HTR-8/SVneo (cell line): ENCODE measurements at places on chromosomes 12 and 14.

GRCh38 chr14:92679246-92679645, 69.2 kb downstream of the LGMN start:
- no peak for DNase-seq

GRCh38 chr12:87928031-87928430, 101.2 kb downstream of the C12orf50 start:
- no peak for DNase-seq

- DNase-seq, result no peak
Measured at GRCh38 chr12:12899530-12900380, 8.4 kb downstream of the GPRC5A start.

- no peak for DNase-seq
Measured at GRCh38 chr14:58668848-58669480, 31.2 kb downstream of the DACT1 start.

- DNase-seq, result no peak
Measured at GRCh38 chr12:110725267-110725666, 17.4 kb downstream of the PPP1CC start.

DNA sequence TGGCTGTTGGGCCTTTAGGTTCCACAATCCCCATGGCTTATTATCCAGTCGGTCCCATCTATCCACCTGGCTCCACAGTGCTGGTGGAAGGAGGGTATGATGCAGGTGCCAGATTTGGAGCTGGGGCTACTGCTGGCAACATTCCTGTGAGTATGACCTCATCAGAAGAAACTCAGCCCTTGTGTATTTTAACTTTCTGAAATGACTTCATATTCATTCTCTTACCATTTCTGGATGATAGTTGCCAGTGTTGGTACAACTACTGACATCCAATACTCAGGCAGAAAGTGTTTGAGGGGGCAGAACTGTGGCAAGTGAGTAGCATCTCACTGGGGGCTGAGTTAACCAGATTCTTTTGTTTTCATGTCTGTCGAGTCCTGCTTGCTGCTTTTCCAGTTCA, 2.3 kb downstream of the DAZAP2 start:
- no peak for DNase-seq

GRCh38 chr12:6821591-6822425, at the start of gene GPR162:
Gene GPR162, plus strand, starts transcription at chr12:6821821. Its CDS starts 2,078 bp downstream, at chr12:6823899.
- peak; percentile 73 for DNase-seq

DNA sequence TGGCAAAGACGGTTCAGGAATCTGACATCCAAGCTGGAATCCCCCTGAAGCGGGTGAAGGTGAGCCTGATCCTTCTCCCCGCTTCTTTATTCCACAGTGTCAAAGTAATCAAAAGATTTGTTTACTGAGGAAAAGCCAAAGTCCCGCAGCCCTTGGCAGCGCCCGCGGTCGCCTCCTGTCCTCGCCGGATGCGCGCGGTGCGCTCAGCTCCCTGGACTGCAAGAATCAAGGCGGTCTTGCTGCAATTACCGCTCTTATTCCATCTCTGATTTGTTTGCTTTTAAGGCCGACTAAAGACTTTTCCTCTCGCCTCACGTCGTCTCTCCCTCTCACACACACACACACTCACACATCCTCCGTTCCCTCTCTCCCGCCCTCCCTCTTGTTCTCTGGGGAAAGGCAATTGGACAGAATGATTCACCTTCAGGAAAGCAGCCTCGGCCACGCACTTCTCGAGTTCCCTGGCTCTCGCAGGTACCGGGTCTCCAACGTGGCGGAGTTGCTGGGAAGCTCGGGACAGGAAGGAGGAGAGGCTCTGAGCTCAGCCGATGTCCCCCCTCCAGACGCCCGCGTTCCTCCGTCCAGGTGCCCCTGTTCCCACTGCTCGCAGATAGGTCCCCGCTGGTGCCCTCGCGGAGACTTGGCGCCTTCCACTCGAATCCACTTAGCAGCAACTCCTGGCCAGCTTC, 68.6 kb upstream of the USP15 start:
- DNase-seq, result peak; percentile 8

DNA sequence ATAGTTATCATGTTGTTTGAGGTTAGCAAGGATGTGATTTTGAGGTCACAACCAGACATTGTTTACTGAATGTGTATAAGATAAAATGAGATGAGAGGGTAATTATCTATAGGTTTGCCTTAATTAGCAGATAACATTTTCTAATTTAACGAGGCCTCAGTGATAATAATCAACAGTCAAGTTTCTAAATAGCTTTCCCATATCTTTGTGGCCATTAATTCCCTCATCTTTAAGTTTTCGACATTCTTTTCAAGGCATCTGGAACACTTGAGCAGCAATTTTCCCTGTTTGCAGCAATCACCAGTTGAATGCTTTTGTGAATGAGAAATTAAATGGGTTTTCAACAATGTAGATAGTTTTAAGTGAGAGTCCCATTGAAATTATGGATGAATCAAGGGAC, 304.1 kb downstream of the SYT1 start:
- no peak for DNase-seq

DNA sequence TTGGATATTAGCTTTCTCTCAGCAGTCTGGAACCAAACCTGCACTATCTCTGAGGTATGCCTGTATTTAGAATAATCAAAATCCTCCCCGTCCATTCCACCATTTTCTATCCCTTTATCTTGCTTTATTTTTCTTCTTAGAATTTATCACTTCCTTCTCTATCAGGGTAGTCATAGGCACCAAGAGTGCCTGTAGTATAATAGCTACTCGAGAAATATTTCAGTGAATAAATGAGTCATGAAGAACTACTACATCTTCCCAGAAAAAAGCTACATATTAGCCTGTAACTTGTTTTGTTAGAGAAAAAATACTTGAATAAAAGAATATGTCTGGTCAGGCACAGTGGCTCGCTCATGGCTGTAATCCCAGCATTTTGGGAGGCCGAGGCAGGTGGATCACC, 4.3 kb downstream of the SLC2A14 start:
- DNase-seq, result no peak

DNA sequence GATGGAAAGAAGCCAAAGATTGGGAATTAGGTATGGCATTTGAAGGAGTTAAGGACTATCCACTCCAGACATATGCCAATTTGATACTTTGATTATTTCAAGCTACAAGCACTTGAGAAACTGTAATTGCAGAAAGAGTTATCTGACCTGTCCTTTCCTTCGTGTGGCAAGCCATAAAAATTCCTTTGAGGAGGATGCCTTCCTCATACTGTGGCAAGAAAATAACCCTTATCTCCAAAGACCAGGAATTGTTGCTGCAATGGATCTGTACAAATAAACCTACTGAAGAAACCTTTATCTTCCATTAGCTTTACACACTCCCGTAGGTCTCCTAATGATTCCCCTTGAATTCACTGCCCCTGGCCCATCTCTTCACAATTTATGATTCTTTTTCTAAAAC, 165.1 kb upstream of the AMIGO2 start:
- DNase-seq, result no peak

- no peak for DNase-seq
Measured at GRCh38 chr14:77036484-77037214, 8.1 kb upstream of the IRF2BPL start.

- no peak for DNase-seq
Measured at GRCh38 chr12:116087399-116087798, 190.1 kb downstream of the MED13L start.

DNA sequence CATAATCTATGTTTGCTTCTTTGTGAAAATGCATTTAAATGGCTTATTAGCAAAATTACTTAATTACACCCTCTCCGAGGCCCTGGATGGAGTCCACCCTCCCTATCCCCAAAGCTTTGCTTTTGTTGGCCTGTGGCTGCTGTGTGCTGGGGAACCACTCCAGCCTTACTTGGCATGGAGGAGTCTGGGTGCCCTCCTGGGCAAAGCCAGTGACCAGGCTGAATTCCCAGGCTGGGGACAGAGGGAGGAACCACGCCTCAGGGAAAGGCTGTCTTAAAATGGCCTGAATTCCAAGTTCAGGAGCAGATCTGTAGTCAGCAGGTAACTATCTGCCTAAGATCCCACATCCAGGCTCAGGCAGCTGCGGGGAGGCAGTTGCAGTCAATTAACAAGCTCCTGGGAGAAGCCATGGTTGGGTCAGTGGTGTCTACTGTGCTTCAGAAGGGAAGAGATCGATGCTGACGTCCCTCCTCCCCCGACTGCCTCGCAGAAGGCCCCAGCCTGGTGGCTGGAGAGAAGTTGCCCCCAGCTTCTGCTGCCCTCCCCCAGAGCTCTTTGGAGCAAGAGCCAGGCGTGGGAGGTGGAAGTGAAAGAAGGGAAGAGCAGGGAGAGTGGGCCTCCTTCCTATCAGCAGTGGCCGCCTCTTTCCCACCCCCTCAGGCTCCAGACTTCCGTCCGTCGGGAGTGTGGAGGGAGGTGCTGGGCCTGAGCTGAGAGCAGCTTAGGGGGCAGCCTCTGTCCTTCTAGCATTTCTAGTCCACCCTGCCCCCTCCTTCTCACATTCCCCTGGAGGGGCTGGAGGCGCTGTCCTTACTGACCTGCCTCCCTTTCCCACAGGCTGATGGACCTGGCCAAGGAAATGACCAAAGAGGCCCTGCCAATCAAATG, 11.3 kb downstream of the VASH1 start:
- DNase-seq, result peak; percentile 97

GRCh38 chr12:62190689-62191490, 69.3 kb upstream of the USP15 start:
- DNase-seq, result no peak

- DNase-seq, result no peak
Measured at GRCh38 chr12:131098178-131098981, 144.7 kb downstream of the ADGRD1 start.
